ENCODE measurements at places on chromosomes 12 and 14.

- DNase-seq, result no peak
Measured at GRCh38 chr12:77102691-77103090, 37.3 kb upstream of the E2F7 start.

GRCh38 chr14:31194095-31194494, 13.5 kb downstream of the HECTD1 start:
- no peak for DNase-seq

GRCh38 chr14:97359341-97359740, 562.2 kb downstream of the VRK1 start:
- DNase-seq, result no peak

DNA sequence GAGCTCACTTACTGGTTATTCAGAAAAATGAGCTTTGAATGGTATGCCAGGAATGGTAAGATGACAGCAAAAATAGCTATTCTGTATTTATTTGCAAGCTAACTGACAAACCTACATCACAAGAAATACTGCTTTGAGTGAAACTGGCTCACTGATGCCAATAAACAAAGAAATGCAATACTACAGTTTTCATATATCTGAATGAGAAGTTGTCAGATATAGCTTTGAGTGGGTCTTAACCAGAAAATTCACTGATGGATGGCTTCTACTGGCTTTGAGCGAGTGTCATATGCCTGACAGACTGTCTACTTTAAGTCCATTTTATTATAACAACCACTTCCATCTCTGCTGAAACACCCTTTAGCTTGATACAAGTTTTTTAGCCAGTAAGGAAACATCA, 330.1 kb downstream of the NELL2 start:
- no peak for DNase-seq

- no peak for DNase-seq
Measured at GRCh38 chr14:72845683-72846082, 48.2 kb downstream of the DPF3 start.

DNA sequence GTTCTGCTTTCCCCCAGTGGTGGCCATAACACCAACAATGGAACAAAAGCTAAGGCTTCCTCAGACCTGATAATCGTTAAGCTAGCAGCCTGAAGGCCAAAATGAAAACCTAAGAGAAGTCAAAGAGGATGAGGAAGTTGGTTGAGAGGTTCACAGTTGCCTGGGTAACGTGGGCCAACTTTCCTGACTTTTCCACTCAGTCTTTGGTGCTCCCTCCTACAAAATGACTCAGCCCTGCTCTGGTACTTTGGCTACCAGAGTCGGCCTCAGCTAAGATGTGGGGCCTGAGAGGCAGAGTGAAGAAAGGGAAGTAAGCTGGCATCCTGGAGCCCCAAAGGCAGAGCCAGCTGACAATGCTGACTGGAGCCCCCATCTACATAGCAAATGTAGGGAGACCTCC, 14.9 kb upstream of the FKBP11 start:
- no peak for DNase-seq

- no peak for DNase-seq
Measured at GRCh38 chr12:10175846-10176636, 2.8 kb upstream of the TMEM52B start.

DNA sequence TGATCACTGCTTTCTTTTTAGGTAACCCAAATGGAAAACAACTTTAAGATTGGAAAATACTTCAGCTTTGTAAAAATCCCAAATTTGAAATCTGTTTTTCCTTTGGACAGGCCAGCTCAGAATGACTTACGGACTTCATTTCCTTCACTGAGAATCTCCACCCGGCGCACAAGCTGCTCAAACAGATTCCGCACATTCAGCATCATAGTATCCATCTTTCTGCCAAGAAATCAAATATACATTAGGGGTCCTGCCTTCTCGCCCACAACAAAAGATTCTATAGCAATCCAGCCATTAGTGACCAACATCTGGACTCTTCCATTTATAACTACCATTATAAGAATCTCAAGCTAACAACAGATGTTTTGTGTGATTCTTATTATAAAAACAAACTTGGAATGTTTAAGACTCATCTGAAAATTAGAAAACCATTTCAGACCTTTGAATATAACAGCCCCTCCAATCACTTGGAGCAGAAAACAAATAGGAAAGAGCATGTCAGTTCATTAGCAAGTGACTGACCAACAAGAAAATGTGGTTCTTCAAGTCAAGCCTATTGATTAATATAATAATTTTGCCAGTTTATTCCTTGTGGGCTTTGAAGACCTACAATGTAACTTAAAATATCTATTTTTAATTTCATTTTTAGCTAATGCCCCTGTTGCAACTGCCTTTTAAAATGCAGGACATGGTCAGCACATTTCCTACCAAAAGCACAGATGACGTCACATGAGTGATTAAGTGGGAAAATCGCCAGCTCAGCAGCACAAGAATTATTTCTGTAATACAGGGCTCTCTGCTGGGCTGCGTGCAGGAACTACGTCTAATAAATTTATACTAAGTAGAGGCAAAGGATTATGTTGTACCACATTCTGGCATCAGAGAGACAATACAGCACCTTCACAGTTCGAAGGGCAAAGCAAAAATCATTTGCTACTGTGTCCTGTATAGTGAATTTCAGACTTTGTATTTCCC, 8.5 kb downstream of the RACGAP1 start:
- DNase-seq, result no peak

GRCh38 chr12:88624911-88625310, 44.6 kb upstream of the KITLG start:
- no peak for DNase-seq

DNA sequence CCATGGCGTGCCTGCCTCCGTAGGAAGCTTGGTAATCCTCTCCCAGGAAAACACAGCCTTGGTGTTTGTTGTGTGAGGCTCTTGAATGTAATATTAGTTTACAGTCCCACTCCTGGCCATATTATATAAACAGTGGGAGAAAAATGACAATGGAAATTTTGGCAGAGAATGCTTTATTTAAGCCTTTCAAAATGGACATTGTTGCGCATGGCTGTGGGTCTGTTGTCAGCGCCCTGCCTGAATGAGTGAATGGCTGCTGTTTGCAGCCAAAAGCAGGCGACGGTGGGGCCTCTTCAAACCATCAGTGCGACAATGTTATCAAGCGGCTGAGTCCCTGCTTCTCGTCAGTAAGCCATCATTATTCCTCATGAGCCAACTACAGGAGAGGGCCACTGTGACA, 201.8 kb upstream of the RMST start:
- no peak for DNase-seq

DNA sequence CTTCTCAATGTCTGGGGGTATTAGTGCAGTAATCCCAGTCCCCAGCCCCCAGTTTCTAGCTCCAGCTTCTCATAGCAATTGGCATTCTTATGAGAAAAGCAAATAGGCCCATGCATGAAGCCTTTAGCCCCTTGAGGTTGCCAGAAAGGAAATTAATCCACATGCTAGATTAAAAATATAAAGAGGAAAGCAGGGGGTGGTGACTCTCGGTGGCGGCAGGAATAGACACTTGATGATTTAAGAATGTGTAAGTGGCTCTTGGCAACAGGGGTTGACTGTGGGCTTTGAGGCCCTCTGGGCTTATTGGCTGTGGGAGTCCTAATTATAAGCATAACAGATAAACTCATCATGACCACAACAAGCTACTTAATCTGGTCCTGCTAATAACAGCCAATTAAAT, 1367.3 kb upstream of the FLRT2 start:
- DNase-seq, result no peak
